ENCODE measurements at places on chromosomes 7 and 10.

DNA sequence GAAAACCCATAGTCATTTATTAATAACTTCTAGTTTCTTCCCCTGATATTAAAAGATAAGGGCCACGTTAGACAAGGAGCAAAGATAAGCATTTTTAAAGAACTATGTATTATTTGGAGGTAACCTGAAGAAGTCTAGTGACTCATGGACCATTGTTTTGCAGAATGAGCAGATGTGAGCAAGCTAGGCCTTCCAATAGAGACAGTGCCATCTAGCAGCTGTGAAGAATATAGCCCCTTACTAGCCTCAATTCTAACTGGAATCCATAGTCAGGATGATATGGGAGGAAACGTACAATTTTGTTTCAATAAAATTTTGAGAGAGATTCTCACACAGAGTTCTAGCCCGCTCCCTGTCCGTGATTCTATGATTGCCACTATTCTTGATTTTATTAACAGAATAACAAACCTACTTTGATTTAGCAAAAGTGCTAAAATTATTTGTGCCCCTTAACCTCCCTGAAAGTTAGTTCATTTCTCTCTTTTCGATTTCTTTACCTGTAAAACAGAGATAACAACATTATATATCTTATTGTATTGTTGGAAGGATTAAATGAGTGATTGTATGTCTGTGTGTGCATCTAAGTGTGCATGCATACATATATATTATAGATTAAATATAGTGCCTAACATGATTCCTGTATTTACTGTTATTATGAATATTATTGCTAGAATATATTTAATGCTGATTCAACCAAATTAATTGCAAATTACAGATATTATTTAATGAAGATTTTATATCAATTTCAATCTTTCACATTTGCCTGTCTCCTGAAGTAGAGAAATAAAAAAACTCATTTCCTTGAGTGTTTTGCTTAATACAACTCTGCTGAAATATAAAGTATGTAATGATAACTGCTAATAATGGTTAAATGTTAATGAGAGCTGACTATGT lies 22.7 kb downstream of the FAM237B start:
- no peak for DNase-seq

DNA sequence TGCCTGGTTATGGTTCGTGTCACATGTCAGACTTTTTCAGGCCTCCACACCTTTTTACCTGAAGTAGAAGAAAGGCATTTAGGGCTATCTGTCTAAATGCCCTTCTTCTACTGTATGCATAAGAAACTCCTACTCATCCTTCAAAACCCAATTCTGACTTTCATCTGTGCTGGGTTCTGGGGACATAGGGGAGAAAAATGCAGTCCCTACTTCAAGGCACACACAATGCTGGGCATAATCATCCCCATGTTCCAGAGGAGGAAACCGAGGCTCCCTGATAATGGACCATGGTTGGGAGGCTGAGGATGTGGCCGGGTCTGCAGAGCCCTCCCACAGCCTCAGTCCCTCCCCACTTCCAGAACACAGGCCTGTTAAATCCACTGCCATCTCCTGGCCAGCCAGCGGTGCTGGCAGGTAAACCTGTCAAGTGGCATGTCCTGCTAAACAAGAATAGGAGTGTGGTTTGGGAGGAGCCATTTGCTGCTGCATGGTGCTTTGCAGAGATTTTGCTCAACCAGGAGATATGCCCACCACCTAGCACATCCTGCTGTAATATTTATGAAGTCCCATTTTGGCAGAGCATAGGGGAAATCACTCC lies 32.0 kb downstream of the GRID1 start:
- no peak for DNase-seq

GRCh38 chr10:70255329-70256299 lies 22.4 kb upstream of the PPA1 start:
- peak; percentile 14 for DNase-seq

DNA sequence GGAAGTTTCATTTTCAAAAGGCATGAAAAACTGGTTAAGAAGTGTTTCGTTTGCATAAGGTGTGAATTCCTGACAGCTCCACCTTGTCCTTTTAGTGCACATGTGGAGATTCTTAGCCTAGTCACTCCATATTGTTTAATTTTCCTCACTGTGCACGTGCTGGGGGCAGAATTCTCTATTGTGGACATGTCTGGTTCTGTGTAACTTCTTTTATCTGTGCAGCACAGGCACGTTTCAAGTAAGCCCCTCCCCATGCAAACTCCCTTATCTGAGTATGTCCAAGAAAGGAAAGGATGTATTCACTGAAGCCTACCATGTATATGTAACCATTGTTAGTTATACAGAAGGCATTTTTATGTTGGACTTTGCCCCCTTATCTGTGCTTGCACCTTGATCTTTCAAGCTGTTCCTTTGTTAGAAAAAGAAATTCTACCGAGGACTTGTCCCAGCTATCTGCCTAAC lies 1346.3 kb downstream of the REEP3 start:
- no peak for DNase-seq

DNA sequence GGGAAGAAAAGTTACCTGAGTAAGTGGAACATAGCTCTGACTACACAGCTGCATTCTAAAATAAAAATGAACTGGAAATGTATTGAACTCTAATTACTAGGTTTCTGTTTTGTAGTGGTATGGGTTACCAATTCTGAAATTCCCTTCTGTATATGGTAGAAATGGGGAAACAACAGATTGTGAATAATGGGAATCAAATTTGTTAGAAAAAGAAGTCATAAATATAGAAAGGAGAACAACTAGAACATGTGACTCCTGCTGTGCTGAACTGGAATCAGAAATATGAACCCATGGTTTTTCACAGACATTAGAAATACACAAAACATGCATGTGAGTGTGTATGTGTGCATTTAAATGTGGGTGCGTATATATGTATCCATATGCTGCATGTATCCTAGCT lies 27.0 kb downstream of the MCMBP start:
- DNase-seq = no peak

- no peak for DNase-seq
These were observed 20.1 kb upstream of the CYP3A5 start for GRCh38 chr7:99699946-99700345.

- no peak for DNase-seq
These were observed 23.7 kb upstream of the FOXL3 start for GRCh38 chr7:265998-266850.

DNA sequence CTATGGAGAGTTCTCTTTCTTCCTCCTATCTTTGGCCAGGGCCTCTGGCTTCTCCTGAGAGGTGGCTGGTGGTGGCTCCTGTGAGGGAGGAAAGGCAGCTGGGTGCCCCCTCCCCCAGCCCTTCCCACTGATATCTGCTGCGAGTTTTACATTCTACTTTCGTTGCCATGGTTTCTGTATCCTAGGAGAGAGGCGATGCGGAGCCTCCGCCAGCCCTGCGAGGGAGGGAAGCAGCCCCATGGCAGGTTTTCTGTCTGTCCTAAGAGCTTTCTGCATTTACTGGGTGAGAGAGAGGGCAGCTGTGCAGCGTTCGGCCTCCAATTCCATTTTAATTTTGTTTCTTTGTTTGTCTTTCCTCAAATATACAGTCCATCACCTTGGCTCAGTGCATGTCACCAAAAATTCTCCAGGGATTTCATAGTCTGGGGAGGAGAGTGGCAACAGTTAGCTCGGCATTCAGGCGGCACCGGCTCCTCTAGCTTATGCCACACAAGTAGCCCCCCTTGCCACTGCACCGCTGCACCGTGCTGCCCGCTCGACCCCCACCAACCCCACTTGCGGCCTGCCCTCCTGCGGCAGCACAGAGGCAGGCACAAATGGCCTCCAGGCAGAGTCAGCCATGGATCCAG lies 20.4 kb downstream of the DNAJB12 start:
- DNase-seq = no peak

- no peak for DNase-seq
These were observed 173.3 kb downstream of the LSM5 start for GRCh38 chr7:32316839-32317238.

DNA sequence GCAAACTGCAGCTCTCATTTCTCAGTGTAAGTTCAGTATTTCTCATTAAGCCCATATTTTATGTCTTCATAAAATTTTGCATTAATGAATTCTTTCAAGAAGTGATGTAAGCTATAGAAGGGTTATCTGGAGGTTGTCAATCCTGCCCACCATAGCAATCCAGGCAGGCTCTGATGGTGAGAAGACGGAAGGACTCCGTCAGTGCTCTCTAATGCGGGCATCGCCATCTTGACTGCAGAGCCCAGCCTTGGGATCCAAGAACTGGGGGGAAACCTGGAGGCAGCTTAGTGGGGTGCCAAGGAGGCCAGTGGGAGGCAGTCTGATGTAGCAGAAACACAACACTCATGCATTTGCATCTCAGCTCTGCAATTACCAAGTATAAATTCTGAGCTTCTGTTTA lies 707.4 kb upstream of the NRP1 start:
- no peak for DNase-seq

- DNase-seq = no peak
These were observed 73.2 kb downstream of the PPP1R9A start for GRCh38 chr7:94980418-94981142.

- DNase-seq = no peak
These were observed 222.4 kb downstream of the AUTS2 start for GRCh38 chr7:69820479-69821192.

DNA sequence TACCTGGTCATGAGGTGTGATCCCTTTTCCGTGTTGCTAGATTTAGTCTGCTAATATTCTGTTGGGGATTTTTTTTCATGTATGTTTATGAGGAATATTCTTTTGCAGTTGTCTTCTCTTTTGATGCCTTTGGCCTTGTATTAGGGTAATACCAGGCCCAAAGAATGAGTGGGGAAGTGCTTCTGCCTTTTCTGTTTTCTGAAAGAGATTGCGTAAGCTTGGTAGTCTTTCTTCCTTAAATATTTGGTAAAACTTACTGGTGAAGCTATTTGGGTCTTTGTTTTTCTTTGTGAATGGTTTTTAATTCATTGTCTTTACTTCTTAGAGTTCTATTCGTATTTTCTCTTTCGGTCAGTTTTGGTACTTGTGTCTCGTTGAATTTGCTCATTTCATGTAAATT lies 51.1 kb downstream of the SHH start:
- DNase-seq = no peak

DNA sequence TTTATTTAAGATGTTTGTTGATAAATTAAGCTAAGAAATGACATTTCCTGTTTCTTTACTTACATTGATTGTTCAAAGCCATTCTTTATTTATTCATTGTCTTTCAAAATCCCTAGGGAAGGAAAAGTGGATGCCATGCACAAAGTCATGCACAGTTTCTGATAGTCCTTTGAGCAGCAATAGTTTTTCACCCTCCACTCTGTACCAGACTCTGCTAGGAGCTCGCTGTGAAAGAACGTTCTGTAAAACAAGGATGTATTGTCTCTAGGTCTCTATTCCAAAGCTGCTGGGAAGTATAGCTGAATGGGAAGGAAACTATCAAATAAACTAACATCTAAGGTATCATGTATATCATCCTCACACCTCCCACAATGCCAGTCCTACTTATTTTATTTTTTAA lies 7.8 kb upstream of the NOC3L start:
- no peak for DNase-seq

DNA sequence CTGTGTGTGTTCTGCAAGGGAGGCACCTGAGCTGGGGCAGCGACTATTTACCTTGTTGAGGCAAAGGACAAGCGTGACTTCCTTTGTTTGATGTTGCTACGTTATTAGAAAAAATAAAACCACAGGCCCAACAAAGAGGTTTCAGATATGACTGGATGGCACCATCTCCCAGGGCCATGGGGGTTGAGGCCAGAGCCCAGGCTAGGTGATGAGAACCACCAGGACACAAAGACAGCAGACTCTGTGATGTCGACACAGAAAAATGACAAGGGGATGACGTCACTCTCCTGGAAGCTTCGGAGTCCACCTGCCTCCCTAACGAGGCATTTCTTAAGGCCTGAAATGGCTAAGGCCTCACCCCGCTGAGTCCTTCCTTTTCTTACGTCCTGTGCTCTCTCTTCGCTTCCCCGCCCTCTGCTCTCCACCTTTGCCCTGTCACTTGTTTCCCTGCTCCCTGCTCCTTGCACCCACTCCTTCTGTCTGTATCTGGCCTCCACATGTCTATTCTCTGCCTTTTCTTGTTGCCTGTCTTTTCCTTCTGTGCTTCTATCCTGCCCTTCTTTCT lies 83.0 kb upstream of the ADRB1 start:
- peak; percentile 9 for DNase-seq

DNA sequence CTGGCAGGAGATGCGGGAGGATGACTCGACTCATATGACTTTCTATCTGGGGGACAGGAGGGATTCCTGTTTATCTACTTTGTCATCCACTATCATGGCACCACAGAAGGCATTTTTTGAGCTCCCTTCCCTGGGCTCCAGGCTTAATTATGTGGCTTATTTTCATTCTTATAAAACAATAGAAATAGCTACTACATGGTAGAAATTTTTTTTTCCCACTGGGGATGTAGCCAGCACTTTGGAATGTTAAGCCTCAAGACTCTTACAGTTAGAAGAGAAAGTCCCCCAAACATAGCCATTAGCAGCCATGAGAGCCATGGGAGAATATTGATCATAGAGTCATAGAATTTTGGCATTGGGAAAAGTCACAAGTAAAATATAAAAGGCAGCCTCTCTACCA lies 14.6 kb upstream of the FAM180A start:
- DNase-seq = no peak

GRCh38 chr10:49309691-49310411 lies 10.9 kb downstream of the C10orf71 start:
- DNase-seq = peak; percentile 13

- no peak for DNase-seq
These were observed 39.1 kb downstream of the SUFU start for GRCh38 chr10:102542800-102543418.

- no peak for DNase-seq
These were observed 3.6 kb upstream of the HOXA13 start for GRCh38 chr7:27203365-27203953.

DNA sequence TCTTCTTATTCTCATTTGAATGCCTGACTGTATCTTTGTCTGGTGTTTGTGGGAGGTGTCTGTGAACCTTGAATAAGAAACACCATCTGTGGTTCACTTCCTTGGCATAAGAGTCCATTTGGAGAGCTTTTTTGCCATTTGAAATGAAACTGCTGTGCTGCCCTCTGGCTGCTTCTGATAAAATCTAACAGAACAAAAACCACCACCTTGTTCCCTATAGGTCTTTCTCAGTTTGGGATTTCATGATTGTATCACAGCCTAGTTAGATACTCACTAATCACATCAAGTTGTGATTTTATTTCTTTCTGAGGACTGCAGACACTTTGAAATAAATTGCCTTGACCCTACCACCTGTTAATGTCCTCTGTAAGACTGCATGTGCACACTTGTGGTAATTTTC lies 102.7 kb upstream of the FAM13C start:
- DNase-seq = no peak

- no peak for DNase-seq
These were observed 177.2 kb downstream of the RNF133 start for GRCh38 chr7:122521767-122522166.

All from activated CD4-positive, alpha-beta T cell treated with anti-CD3 and anti-CD28 coated beads, Interleukin-2, amount 50 U/mL, for 48 hours (primary cell).